Keratinocyte (primary cell): ENCODE measurements at places on chromosomes 7 and 10.

DNA sequence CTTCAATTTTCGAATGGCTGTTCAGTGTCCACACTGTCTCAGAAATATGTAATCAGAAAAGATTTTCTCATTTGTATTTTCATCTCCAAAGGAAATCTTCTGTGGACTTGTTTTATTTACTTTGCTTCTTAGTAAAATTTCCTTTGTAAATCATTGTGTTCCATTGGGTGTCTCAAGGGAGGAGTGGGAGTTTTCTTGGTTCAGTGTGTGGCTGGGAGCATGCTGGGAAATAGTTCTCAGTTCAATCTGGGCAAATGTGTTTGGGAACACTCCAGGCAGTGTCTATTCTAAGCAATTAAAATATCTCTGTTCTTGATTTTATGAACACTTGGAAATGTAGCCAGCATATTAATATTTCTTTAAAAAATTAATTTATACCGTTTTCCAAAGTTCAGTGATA, 1019.8 kb downstream of the CNTNAP2 start:
- DNase-seq: no peak

DNA sequence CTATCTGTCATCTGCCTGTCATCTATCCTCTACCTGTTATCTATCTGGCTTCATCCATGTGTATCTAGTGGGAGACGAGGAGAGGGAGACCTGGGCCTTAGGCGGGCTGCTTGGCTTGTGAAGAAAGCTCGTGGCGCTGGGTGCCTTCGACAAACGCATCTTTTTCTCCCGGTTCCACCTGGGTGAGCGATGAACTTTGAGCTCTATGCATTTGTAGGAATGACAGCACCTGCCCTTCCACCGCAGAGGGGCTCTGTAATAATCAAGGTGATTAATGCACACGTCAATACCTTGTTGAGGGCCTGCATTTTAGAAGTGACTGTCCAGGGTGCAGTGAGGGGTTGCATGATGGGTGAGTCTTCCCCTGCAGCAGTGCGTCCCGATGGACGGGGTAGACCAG, 2.6 kb upstream of the VIPR2 start:
- DNase-seq: no peak

- DNase-seq: no peak
Measured at GRCh38 chr7:55481155-55481554, 91.1 kb downstream of the VOPP1 start.

DNA sequence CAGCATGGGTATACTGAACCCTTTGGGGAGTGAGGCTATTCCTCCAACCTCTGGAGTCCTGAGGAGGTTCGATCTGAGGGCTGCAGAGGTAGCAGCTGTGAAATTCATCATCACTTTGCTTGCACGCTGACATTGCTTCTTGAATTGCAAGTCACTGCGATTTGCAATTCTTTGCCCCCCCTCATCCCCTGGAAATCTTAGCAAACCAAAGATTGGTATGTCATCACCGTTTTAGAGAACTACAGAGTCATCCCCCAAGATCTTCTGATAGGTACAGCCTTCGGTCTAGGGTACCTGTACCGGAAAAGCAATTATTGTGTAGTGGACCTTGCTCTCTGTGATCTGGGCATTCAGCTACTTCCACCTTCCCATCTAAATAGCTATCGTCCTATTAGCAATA, 192.6 kb downstream of the KLF6 start:
- DNase-seq: no peak

DNA sequence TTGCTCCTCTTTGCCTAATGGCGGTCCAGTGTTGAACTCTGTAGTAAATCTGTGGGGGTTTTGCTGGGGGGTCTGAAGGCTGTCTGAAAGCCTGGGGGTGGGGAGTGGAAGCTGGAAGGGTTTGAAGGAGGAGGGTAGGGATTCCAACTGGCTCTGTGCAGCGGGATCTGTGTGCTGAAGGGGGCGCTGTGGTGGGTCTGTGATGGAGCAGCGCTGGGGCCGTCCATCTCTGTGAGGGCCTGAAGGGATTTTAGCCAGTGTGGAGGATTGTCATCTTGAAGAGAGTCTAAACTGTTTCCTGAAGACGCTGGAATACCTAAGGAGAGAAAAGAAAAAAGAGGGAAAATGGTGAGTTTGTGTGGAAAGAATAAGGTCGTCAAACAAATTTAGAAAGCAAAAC, 129.2 kb downstream of the STRA8 start:
- DNase-seq: no peak

GRCh38 chr7:23894892-23895569, 185.0 kb downstream of the STK31 start:
- no peak for DNase-seq

GRCh38 chr10:102612964-102613275, 31.4 kb upstream of the TRIM8 start:
- DNase-seq: no peak

- DNase-seq: no peak
Measured at GRCh38 chr10:25842146-25842545, 91.9 kb upstream of the MYO3A start.

- DNase-seq: no peak
Measured at GRCh38 chr7:149770728-149771636, 2.4 kb downstream of the ZNF467 start.

DNA sequence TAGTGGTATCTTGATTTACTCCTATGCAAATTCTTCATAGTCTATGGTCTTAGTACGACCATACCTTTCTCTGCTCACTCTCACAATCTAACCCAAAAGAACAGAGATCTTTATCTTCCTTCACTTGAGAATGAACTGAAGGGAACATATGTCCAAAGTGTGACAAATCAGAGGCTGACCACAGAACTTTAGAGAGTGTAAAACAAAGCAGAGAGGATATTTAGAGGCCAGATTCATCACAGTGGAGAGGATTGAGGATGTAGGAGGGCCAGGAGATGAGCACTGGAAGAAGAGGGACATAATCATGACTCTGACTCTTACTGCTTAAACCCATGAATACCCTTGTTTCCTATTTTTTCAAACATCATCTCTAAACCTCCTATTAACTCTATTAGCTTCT, 935.3 kb upstream of the PHF14 start:
- no peak for DNase-seq

DNA sequence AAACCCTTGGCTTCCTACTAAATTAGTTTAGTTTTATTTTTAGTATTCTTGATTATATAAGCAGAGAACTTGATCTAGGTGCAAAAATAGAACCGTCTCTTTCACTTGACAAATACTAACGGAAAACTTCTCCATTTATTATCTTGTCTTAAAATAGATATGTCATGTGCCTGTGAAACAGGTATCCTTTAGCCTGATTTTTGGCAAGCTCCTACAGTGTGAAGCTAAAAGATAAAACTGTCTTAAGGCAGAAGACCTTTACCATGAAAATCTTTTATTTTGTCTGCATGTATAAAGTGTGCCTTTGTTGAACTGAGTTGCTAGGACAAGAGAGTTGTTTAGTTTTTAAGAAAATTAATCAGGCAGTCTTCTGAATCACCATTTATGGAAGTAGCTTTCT, 90.6 kb downstream of the CYP51A1 start:
- DNase-seq: no peak

DNA sequence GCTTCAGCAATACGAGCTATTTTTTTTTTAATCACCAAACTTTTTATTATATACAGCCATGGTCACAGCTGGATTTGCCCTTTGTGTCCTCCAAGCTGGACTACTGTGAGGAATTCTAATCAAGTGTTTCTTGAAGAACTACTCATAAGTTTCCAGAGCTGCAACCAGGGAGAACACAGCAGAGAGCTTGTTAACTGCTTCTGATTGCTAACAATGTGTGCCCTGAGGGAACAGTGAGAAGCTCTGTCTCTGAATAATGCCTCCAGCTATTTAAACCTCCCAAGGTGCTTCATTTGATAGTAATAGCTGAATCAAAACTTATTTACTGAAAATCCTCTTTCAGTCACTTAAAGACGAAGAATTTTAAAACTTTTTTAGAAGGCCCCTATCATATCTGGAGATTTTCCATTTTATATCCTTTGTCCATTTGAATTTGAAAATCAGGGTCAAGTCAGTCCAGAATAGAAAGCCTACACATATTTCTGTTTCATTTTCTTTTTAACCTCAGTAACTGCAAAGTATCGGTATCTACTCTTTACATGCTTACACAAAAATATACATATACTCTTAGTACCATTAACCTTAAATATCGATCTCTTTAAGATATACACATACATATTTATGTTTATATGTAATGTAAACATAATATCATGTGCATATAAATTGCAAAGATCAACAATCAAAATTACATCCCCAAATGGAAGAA, 1024.2 kb downstream of the GRM8 start:
- DNase-seq: no peak

DNA sequence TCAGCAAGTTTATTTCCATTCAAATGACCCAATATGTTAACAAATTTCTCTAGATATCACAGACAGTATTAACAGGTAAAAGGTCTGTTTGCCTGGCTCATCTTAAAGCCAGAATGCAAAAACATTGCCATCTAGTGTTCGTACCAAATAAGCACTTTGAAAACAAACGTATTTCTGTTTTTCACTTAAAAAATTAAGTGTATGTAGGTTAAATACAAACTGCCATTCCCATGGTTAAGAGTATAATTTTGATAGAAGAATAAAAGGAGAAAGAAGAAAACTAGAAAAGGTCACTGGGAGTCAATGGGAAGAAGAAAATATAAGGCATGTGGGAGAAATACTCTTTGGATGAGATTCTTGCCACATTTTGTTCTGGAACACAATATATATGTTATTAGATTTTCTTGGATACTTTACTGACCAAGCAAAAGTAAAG, 51.0 kb downstream of the ORC5 start:
- peak; percentile 5 for DNase-seq
